ENCODE measurements at places on chromosomes 12 and 14.
A peak's percentile ranks its signal among the peaks of the same experiment; 100 is the strongest.

- DNase-seq, result no peak
Measured at GRCh38 chr14:56008150-56008549, 110.1 kb upstream of the PELI2 start.

DNA sequence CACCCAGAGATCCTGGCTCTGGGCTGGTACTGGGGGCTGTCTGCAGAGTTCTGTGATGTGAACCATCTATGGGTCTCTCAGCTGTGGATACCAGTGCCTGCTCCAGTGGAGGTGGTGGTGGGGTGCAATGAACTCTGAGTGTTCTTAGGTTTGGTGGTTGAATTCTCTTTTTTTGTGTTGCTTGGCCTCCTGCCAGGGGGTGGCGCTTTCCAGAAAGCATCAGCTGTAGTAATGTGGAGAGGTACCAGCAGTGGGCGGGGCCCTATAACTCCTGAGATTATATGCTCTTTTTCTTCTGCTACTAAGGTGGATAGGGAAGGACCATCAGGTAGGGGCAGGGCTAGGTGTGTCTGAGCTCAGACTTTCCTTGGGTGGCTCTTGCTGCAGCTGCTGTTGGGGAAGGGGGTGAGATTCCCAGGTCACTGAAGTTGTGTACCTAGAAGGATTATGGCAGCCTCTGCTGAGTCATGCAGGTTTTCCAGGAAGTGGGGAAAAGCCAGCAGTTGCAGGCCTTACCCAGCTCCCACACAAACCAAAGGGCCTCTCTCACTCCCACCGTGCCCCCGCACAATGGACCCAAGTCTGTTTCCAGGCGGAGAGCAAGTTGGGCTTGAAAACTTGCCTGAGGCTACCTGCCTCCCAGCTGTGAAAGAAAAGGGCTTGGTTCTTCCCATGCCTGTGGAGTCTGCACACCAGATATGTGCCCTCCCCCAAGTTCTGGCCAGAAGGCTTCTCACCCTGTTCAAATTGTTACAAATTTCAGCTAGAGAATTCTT is 18.6 kb downstream of the CCER1 start:
- DNase-seq, result no peak

GRCh38 chr14:31212893-31213292 is 5.3 kb upstream of the HECTD1 start:
- no peak for DNase-seq

DNA sequence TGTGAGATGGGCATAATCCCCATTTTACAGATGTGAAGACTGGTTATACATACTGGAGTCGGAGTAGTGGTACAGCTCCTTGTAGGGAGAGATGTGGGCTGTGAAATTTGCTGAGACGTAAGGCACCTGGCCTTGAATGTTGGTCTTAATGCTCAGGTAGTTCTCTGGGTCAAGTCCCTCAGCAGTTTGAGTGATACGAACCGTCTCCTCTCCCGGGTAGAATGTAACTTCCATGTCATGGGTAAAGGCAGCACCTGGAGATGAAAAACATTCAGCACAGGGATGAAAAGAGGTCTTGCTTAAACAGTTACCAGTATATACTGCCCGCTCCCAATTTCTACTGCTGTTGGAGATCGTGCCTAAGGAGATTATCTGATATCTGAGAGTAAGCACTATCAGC is 28.3 kb downstream of the NID2 start:
- DNase-seq, result no peak

GRCh38 chr14:101918065-101918989 is 46.0 kb upstream of the DYNC1H1 start:
- DNase-seq, result no peak

- DNase-seq, result no peak
Measured at GRCh38 chr12:30814295-30814655, 59.5 kb upstream of the CAPRIN2 start.

DNA sequence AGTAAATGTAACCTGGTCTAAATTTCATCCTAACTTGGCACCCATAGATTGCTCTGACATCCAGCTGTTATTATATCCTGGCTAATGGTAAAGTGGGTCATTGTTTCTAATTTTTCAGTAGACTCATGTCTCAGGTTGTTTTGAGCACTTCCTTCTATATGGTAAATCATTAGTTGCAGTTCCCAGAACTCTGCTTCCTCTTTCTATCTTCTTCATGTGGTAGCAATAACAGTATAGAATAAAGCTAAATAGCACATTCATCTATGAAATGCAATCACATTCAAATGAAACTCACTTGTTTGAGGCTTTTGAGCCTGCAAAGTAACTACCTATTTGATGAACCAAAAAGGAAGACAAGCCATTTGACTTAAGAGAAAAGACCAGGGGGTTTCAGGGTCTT is 65.1 kb upstream of the GZMB start:
- DNase-seq, result peak; percentile 8

DNA sequence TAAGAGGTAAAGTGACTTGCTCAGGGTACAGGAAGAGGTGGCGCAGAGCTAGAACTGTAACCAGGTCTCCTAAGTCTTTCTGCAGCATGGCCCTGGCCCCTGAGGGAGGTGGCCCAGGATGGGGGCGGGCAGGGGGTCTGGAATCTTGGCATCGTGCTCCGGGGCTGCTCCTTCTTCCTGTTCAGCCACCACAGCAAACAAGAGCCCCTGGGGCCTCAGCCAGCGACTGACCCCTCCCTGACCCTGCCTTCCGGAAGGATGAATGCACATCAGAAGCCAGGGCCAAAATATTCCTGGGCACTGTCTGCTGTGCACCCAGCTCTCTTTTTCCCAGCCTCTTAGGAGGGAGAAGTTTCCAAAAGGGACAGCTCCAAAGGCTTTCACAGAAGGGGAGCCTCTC is 242.8 kb downstream of the DPF3 start:
- DNase-seq, result no peak
